ENCODE measurements at places on chromosomes 12 and 14.

GRCh38 chr14:76917745-76918255 lies 91.6 kb downstream of the LRRC74A start:
- H3K4me3 ChIP-seq = no peak overlapping the region
- peaks cover 64% of the 10 kb centered on the region for H3K4me1 ChIP-seq
- H3K27me3 ChIP-seq = no peaks in the 10 kb centered on the region
- H3K27ac ChIP-seq = peak overlapping the region; percentile 88
- no peak for DNase-seq

DNA sequence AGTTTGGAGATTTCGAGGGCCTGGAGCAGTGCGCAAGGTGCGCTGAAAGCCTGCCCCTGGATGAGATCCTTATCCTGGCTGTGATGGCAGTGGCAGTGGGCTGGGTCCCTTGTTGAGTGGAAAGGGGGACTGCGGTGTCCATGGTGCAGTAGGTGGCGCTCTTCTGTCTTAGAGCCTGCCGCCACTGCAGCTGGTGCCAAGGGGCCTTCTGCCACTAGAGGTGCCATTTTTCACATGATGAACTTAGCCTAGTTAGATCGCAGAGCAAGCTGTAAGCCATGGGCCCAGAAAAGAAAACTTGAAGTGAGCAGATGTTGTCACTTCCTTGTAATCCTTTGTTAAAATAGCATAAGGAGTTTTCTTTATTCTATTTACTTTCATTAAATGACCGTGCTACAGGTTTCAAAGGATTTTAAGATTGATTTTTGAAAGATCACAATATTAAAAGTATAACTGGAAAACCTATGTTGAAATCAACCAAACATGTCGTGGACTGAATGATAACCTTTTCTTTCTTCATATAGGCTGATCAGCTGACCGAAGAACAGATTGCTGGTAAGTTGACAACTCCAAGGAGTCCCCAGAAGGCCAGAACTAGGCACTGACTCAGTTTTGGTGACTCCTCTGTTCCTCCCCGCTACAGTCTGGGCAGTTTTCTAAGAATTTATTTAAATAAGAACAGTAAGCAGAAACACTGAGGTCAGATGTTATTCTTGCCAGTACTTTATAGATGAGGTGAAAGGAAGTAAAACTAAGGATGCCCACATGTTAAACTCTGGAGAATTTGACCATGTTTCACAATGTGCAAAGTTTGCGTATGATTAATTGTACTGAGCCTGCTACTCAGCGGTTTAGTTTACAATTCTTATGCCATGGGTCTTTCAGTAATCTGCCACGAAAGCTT lies 3.0 kb downstream of the CALM1 start:
- H3K4me3 ChIP-seq = no peak overlapping the region
- peaks cover 64% of the 10 kb centered on the region for H3K36me3 ChIP-seq
- peak; percentile 87 for DNase-seq
- H3K4me1 ChIP-seq = peaks cover 25% of the 10 kb centered on the region
- H3K27me3 ChIP-seq = no peaks in the 10 kb centered on the region

GRCh38 chr12:109253913-109254544 lies 55.1 kb downstream of the FOXN4 start:
- no peak overlapping the region for H3K27ac ChIP-seq
- H3K27me3 ChIP-seq = no peaks in the 10 kb centered on the region
- no peaks in the 10 kb centered on the region for H3K36me3 ChIP-seq
- no peak for DNase-seq
- H3K4me1 ChIP-seq = no peaks in the 10 kb centered on the region
- no peak overlapping the region for H3K4me3 ChIP-seq

GRCh38 chr12:20604408-20605067 lies 90.6 kb upstream of the SLCO1C1 start:
- peaks cover 13% of the 10 kb centered on the region for H3K4me1 ChIP-seq
- H3K27me3 ChIP-seq = no peaks in the 10 kb centered on the region
- H3K27ac ChIP-seq = no peak overlapping the region
- DNase-seq = no peak
- H3K36me3 ChIP-seq = no peaks in the 10 kb centered on the region
- no peak overlapping the region for H3K4me3 ChIP-seq

DNA sequence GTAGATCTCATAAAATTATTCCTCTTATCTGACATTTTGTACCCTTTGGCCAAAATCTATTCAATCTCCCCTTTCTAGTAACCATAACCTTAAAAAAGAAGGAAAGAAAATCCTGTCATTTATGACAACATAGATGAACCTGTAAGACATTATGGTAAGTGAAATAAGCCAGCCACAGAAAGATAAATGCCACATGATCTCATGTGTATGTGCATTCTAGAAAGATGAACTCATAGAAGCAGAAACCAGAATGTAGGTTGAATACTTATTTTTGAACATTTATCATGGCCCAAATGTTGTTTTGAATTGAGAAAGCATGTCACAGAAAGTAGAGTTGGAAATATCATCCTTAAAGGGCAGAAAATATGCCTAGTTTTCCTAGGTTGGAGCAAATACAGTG lies 1053.6 kb downstream of the SLC6A15 start:
- H3K27ac ChIP-seq = no peak overlapping the region
- H3K4me1 ChIP-seq = no peaks in the 10 kb centered on the region
- no peak for DNase-seq
- no peaks in the 10 kb centered on the region for H3K27me3 ChIP-seq
- no peak overlapping the region for H3K4me3 ChIP-seq

- no peak for DNase-seq
- no peak overlapping the region for H3K27ac ChIP-seq
- no peaks in the 10 kb centered on the region for H3K27me3 ChIP-seq
- H3K36me3 ChIP-seq = no peaks in the 10 kb centered on the region
Measured at GRCh38 chr12:78402366-78403134, 462.0 kb upstream of the SYT1 start.

- H3K27ac ChIP-seq = peak overlapping the region; percentile 96
- DNase-seq = peak; percentile 75
- H3K4me1 ChIP-seq = peaks cover 70% of the 10 kb centered on the region
- H3K36me3 ChIP-seq = no peaks in the 10 kb centered on the region
- H3K27me3 ChIP-seq = no peaks in the 10 kb centered on the region
Measured at GRCh38 chr14:68140076-68140741, 320.6 kb downstream of the RAD51B start.

DNA sequence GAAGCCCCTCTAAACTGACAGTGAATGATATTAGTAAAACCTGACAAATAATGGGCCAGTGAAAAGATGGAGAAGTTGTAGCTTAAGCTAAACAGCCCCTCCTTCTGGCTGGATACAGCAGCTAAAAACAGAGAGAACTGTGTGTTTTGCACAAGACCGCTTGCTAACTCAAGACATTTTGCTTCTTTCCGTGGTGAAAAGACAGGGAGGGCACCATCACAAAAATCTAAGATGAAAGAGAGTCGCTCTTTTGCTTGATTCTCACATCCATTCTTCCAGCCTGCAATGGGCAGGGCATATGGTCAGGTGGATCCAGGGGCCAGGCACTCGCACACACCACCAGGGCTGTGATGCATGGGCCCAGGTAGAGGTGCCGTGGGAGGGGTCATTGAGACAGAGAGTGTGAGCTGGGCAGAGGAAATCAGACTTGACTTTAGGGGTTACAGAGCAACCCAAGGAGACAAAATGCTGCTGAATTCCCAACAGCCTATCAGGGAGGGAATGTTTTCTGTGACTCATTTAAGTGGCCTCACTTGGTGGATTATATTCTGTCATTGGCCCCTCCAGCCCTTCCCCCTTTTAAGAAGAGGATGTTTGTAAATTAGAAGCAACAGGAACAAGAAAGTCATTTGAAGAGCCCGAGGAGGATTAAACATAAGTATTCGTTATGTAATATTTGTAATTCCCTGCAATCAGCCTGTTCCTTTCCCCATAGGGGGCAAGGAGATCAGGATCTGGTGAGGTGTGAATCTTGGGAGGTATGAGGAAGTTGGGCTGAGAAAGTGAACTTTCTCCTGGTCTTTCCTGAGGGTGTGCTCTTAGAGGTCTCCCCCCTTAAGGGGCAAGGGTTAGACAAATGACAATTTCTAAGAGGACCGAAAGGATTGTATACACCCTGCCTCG lies 12.3 kb downstream of the EMP1 start:
- H3K27ac ChIP-seq = peak overlapping the region; percentile 4
- peaks cover 95% of the 10 kb centered on the region for H3K4me1 ChIP-seq
- no peak overlapping the region for H3K4me3 ChIP-seq

- H3K27ac ChIP-seq = no peak overlapping the region
- peaks cover 16% of the 10 kb centered on the region for H3K4me1 ChIP-seq
- H3K36me3 ChIP-seq = peaks cover 11% of the 10 kb centered on the region
Measured at GRCh38 chr12:121773011-121773777, 20.3 kb downstream of the RHOF start.

- no peak for DNase-seq
- no peaks in the 10 kb centered on the region for H3K27me3 ChIP-seq
- peaks cover 58% of the 10 kb centered on the region for H3K4me1 ChIP-seq
- peaks cover 67% of the 10 kb centered on the region for H3K36me3 ChIP-seq
Measured at GRCh38 chr12:6226002-6226678, 25.9 kb downstream of the CD9 start.

DNA sequence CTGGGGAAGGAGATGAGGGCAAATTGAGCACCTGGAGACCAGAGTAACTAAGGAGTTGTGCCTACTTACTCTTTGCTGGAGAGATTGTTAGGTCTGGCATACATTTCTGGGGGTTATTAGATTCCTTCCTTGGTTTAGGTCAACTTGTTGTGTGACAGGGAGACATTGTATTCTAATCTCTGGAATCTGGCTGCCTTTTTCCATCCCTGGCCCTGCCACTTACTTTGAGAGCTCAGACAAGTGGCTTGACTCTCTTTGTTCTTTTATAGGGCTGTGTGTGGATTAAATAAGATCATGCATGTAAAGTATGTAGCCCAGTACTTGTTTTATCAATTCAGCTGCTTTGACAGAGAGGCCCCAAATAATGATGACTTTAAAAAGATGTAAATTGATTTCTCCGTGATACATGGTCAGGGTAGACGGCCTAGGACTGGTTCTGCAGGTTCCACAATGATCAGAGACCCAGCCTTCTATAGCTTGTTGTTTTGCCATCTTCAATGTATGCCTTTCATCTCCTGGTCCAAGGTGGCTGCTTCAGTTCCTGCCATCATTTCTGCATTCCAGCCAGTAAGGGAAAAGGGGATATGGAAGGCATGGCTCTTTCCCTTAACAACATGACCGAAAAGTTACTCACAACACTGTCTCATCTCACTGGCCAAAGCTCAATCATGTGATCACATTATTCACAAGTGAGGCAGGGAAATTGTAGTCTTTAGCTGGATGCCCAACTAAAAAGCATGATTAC lies 72.6 kb downstream of the CHST11 start:
- no peak for DNase-seq
- no peak overlapping the region for H3K4me3 ChIP-seq
- H3K27ac ChIP-seq = no peak overlapping the region
- no peaks in the 10 kb centered on the region for H3K36me3 ChIP-seq
- peaks cover 1% of the 10 kb centered on the region for H3K4me1 ChIP-seq

DNA sequence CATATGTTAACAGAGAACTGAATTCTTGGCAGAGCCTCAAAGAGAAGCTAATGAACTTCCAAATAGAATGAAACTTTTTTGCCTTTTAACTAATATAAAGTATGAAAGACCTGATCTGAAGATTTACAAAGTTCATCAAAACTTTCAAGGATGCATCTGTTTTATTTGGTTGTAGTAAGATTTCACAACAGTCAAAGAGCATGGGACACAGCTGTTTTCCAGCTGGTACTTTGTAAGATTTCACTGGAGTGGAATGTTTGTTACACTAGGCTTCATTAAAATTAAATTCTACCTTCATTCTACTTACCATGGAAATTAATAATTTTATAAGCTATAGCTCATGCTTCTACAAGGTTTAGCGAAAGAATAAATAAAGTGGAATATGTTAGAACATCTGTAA lies 351.2 kb downstream of the SLC6A15 start:
- DNase-seq = no peak
- H3K27ac ChIP-seq = no peak overlapping the region
- H3K4me1 ChIP-seq = no peaks in the 10 kb centered on the region
- no peaks in the 10 kb centered on the region for H3K36me3 ChIP-seq

GRCh38 chr14:34172173-34172451 lies 221.2 kb upstream of the EGLN3 start:
- no peaks in the 10 kb centered on the region for H3K27me3 ChIP-seq
- no peaks in the 10 kb centered on the region for H3K4me1 ChIP-seq
- no peak for DNase-seq
- no peaks in the 10 kb centered on the region for H3K36me3 ChIP-seq

GRCh38 chr14:68885226-68886108 lies 92.6 kb upstream of the ZFP36L1 start:
- H3K27ac ChIP-seq = no peak overlapping the region
- DNase-seq = no peak
- peaks cover 90% of the 10 kb centered on the region for H3K36me3 ChIP-seq
- H3K4me1 ChIP-seq = no peaks in the 10 kb centered on the region
- no peaks in the 10 kb centered on the region for H3K27me3 ChIP-seq

GRCh38 chr14:95174184-95174792 lies 17.0 kb upstream of the DICER1 start:
- H3K27ac ChIP-seq = no peak overlapping the region
- DNase-seq = no peak
- no peaks in the 10 kb centered on the region for H3K4me1 ChIP-seq
- H3K4me3 ChIP-seq = no peak overlapping the region
- H3K36me3 ChIP-seq = no peaks in the 10 kb centered on the region

GRCh38 chr12:123973552-123974341 lies 732 bp downstream of the ZNF664 start:
- no peaks in the 10 kb centered on the region for H3K27me3 ChIP-seq
- DNase-seq = no peak
- peaks cover 15% of the 10 kb centered on the region for H3K36me3 ChIP-seq
- H3K4me3 ChIP-seq = peak overlapping the region; percentile 88
- no peak overlapping the region for H3K27ac ChIP-seq

GRCh38 chr12:44465139-44465538 lies 411.0 kb downstream of the NELL2 start:
- H3K4me3 ChIP-seq = no peak overlapping the region
- DNase-seq = no peak
- no peaks in the 10 kb centered on the region for H3K4me1 ChIP-seq
- H3K36me3 ChIP-seq = no peaks in the 10 kb centered on the region

DNA sequence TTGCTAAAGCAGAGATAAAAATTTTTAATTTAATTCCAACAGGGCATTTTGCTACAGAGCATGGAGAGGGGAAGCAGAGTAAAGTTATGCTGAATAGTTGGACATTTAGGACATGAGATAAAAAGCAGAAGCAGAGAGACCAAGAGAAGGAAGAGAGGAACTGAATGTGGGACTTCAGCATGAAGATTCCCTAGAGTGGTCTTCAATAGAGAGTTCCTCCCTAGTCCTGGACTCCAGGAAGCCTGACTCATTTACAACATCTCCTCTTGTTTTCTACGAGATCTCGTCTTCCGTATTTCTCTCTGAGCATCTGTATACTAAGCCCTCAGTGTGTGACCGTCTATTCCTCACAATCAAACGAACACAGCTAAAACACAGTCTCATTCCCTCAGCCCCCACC lies 35.2 kb upstream of the IFT81 start:
- H3K27me3 ChIP-seq = no peaks in the 10 kb centered on the region
- H3K36me3 ChIP-seq = no peaks in the 10 kb centered on the region
- H3K4me3 ChIP-seq = no peak overlapping the region
- H3K27ac ChIP-seq = no peak overlapping the region
- no peaks in the 10 kb centered on the region for H3K4me1 ChIP-seq

DNA sequence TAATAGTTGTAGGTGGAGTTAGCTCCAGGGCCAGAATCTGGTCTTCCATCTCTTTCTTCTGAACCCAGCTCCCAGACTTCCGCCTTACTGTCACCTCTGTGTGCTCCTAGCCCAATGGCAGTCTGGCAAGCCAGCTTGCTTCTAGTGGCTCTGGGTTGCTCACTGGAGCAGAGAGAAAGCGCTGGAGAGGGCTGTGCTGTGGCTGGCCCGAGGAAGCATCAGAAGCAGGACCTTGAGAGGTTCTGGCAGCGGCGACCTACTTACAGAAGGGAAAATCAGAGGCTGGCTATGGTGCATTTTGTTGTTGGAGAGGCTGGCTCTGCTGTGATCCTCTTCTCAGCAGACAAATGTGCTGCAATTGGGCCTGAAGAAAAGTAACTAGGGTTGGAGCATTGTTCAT lies 28.6 kb downstream of the KCNA5 start:
- DNase-seq = no peak
- no peaks in the 10 kb centered on the region for H3K4me1 ChIP-seq
- H3K4me3 ChIP-seq = no peak overlapping the region
- no peaks in the 10 kb centered on the region for H3K36me3 ChIP-seq
- no peak overlapping the region for H3K27ac ChIP-seq
- 0 out of 2 replicates have a peak, but pooled peaks cover 4% of the 10 kb centered on the region for H3K27me3 ChIP-seq

Measured in SJSA1 (cell line).